NCI-H1694 (cell line): ENCODE measurements at places on chromosomes 2 and 18.

DNA sequence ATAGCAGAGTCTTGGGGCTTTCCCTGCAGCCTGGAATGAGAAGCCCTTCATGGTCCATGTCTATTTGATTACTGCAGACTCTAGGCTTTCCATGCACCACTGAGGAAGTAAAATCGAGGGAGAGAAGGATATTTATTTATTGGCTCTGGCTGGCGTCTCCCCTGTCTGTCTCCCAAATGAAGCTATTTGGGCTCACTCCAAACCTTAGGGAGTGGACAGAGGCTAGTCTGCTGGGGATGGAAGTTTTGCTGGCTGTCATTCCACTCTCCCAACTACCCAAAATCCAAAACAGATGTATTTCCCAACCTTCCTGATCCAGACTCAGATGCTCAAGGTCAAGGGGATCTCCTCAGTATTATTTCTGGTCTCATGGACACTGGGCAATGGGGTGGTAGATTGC, 33.7 kb downstream of the TMEM17 start:
- no peak for DNase-seq

DNA sequence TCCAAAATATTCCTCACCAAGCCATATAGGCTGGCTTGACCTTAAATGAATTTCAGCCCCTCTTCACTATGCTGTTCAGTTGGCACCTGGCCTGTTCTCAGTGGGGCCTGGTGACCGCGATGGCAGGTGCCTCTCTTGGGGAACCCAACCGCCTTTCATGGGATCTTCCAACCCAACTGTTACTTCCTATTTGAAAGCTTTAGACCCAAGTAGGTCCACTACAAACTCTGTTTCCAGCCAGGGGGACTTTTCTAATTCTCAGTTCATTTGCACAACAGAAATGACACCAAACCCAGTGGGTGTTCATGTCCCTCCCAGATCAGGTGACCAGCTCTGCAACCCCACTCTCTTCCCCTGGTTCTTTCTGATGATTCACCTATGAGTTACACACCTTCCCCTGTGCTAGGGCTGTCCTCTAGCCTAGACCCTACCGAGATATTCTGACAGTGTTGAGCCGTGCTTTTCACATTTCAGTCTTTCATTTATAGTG, 35.6 kb upstream of the NDUFV2 start:
- DNase-seq: no peak

- DNase-seq: no peak
Observed at GRCh38 chr18:13463526-13464210, 245.1 kb downstream of the LDLRAD4 start.

GRCh38 chr18:2967820-2968219, 45.1 kb downstream of the LPIN2 start:
- no peak for DNase-seq

DNA sequence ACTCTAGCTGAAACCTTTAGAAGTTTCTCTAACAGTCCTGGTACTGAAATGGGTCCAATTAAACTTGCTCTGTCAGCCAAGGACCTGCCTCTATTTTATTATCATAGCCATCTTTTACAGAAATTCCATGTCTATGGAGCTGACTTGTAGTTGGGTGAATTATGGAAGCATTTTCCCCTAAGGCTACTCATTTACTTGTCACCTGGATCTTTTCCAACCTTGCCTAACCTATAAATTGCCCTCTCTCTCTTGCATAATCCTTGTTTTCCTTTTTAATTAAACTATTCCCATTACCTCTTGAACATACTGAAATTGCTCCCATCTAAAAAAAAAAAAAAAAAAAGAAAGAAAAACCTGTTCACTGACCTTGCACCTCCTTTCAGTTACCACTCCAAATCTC, 74.6 kb upstream of the DOK6 start:
- DNase-seq: no peak

- no peak for DNase-seq
Observed at GRCh38 chr2:191635333-191636234, 42.4 kb upstream of the NABP1 start.

- no peak for DNase-seq
Observed at GRCh38 chr18:45510656-45511055, 104.6 kb upstream of the SLC14A2 start.

GRCh38 chr2:72793798-72794440, 31.9 kb downstream of the EXOC6B start:
- no peak for DNase-seq

DNA sequence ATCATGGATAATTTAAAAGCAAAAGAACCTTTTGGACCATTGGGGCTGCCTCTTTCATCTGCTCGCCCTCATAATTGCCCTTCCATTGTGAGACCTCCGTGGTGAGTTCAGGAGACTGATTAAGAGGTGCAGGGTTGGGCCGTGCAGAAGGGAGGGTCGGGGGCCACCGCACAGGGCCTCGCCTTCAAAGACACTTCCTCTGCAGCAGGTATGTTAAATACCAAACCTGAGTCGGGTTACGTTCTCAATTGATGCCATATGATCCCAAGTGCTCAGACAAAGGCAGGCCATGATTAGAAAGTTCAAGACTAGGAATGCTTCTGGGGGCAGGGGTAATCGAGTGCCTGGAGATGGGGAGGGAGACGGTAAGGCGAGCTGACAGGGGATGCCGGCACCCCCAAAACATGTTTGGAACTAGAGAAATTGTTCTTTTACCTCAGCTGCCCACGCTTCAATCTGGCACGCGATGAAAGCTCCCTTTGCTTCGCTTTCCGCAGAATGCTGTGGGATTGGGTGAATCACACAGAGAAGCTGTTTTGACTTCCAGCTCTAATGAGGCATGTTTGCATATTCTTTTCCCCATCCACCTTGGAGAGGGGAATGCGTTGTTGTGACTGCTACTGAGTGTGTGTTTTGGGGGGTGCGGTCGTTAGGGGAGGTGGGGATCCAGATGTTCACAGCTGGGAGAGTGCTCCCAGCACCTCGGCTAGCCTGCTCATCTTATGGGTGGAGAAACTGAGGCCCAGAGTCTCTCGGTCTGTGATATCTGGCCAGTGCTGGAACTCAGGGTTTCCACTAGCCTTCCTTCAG, 309.1 kb downstream of the MYCN start:
- no peak for DNase-seq

DNA sequence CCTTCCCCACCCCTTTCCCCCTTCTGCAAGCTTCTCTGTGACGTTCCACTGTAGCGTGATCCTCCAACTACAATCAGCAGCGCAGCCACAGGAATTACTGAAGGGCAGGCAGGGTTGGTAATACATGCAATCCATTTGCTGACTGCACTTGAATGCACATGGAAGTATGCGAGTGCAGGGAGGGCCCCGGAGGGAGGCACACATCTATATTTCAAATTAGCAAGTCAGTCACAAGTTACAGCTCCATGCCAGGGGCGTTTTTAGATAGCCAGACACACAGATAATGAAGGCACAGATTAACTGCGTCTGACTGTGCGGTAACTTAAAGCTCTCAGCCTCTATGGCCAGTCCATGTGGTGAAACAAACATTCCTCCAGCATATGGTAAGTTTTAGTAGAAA, 209.2 kb upstream of the GATA6 start:
- DNase-seq: no peak

DNA sequence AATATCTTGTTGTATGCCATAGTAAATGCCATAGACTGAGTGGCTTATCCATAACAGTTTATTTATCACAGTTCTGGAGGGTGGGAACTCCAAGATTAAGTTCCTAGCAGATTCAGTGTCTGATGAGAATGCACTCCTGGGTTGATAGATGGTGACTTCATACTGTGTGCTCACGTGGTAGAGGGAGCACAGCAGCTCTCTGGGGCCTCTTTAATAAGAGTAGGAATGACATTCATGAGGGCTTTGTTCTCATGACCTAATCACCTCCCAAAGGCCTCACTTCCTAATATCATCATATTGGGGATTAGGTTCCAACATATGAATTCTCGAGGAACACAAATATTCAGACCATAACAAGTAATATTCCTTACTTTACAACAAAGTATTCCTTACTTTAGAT, 98.1 kb upstream of the SH3BP4 start:
- no peak for DNase-seq

DNA sequence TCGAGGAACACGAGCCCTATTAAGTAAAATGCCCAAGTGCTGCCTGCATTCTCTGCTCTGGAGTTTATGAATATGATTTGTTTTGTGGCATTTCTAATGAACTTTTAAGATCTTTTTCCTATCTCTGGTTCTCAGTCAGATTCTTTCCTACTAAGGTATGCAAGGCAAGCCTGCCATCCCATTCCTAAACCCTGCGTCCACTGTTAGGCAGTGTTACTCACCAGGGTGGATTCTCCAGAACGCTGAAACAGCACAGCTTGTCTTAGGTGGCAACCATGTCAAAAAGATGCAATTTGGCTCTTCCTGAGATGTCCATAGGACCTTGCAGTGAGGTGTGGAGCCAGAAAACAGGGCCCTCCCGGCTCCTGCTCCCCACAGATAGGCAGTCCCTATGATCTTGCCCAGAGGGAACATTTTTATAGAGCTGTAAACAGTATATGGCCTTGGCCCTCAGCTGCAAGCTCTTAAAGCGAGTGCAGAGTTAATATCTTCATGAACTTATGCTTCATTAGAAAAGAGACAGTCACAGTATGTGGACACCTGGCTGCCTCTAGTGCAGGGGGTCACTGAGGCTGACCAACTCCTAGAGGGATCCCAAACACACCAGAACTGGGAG, 84.4 kb downstream of the TPGS2 start:
- no peak for DNase-seq

GRCh38 chr18:67582488-67582887, 66.0 kb upstream of the DSEL start:
- DNase-seq: no peak

DNA sequence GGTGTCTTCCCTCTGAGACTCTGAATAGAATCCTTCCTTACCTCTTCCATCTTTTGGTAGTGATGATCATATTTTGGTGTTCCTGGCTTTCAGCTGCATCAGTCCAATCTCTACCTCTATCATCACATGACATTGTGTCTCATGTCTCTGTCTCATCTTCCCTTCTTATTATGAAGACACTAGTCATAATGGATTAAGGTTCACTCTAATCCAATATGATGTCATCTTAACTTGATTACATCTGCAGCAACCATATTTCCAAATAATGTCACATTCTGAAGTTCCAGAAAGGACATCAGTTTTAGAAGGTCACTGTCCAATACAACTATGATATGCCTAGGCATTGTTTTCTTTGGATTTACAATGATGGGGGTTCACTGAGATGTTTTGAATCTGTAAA, 31.5 kb downstream of the CMPK2 start:
- no peak for DNase-seq

- no peak for DNase-seq
Observed at GRCh38 chr18:41043876-41044275, 911.2 kb upstream of the PIK3C3 start.

GRCh38 chr2:81481242-81481993, 1176.9 kb upstream of the LRRTM1 start:
- DNase-seq: peak; percentile 78

- DNase-seq: no peak
Observed at GRCh38 chr2:16852651-16853050, 187.0 kb upstream of the CYRIA start.

DNA sequence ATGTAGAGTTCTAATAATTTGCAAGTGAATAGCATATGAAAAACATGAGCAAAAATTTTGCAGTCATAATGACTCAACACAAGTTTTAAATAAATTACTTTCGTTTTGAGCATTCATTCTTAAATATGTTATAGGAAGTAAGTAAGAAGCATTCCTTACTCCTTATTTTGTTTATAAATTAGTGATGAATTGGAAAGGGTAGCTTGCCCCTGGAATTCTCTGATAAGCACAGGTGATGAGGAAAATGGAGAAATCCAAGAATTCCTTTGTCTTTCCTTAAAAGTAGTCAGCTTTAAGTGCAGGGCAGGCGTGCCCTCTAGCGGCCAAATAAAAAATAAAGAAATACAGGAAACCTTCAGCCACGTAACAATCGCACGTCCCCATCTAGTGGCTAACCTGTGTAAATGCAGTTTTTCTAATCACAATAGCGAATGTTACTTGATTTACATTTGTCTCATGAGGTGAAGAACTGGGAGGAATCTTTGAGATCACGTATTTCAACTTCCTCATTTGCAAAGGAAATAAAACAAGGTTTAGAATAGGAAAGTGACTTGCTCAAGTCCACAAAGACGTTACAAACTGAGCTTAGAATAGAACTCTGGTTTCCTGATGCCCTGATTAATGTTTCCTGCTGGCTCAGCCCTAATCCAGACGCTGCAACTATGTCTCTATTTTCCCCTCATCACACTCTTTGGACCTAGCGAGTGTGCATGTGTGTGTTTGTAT, 47.2 kb upstream of the ZNG1B start:
- no peak for DNase-seq

GRCh38 chr2:217937446-217937845, 65.3 kb downstream of the TNS1 start:
- DNase-seq: no peak
